Right ventricle myocardium inferior (tissue), 1 donor: ENCODE measurements at places on chromosomes 3 and 15. TPM values are rescaled to one million over a fixed set of nuclear protein-coding genes. Genes with fewer than 3 reads are reported as not detected.

DNA sequence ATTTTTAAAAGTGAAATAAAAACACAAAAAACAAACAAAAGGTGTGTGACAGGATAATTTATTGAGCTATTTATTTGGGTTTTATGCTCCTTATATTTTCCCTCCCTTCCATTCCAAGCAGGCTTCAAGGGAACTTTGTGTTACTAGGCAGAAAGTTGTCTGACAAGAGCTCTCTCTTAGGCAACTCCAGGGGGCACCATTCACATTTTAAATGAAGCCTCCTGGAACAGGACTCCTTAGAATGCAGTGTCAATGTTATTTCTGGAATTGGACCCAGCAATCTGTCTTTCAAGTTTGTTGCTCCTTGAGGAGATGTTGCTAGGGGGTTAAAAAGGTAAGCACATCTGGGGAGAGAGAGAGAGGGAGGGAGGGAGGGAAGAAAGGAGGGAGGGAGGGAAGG is 5.4 kb upstream of the RFX7 start:
- no peak for DNase-seq

Gene AHSG
- not detected for total RNA-seq

Gene TIGIT
- not detected for total RNA-seq

GRCh38 chr15:80594091-80594889 is 100.8 kb upstream of the ABHD17C start:
- DNase-seq, result no peak

Gene PLSCR5
- total RNA-seq, result not detected

Gene GOLGA6L7
- total RNA-seq, result not detected

GRCh38 chr15:73249499-73249898 is 119.3 kb downstream of the HCN4 start:
- no peak for DNase-seq

GRCh38 chr3:42351207-42351606 is 59.2 kb downstream of the LYZL4 start:
- DNase-seq, result no peak

DNA sequence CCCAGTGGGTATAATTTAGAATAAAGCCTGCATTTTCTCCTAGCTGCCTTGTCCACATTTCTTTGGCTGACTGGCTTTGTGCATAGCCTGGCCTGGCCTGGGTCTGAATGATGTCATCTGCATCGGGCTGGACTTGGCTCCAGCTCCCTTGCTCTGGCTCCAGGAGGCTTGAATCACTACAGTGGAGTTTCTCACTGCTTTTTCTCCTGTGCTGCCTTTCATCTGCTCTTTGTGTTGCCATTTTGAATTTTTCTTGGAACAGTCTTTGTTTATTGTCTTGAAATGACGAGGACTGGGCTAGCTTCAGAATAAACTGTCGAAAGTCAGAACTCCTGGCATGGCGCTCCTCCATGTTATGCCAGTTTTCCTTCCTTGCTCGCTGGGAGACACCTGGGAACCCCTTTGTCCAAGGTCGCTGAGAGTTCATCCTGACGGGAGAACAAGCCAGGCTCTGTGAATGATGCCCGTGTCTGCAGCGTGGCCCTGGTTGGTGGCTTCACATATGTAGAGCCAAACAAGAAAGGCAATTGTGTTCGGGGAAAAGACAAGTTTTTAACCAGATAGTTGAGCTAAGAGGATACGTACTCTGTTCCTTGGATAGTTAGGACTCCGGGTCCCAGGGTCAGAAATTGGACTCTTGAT is 258.9 kb downstream of the PDZRN3 start:
- DNase-seq, result no peak

Gene GOLGA8R
- total RNA-seq, result 3.6 TPM

DNA sequence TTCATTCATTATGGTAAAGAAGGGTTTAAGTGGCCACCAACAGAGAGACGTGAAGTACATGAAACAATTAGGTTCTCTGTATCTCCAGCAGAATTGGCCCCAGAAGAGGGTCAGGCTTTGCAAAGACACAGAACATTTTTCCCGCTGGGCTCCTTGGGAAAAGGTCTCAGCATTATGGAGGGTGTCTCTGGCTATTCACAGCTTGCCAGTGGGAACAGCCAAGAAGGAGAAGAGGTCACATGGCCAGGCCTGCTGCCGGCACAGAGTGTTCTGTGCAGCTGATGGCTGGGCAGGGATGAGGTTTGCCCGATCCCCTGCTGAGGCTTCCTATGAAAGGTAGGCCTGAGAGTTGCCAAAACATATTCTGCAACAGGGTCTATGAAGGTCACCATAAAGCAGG is 77.8 kb upstream of the LPP start:
- peak; percentile 61 for DNase-seq

Gene ST8SIA2
- total RNA-seq, result 3.1 TPM

GRCh38 chr3:16476636-16477035 is 36.9 kb downstream of the RFTN1 start:
- DNase-seq, result no peak

Gene LMAN1L
- total RNA-seq, result 21.9 TPM
